ENCODE measurements at places on chromosomes 1 and 21.

GRCh38 chr21:27526451-27526850 is 559.6 kb upstream of the ADAMTS5 start:
- no peak for DNase-seq

- DNase-seq = no peak
Observed at GRCh38 chr1:236799001-236799400, 3.9 kb downstream of the MTR start.

GRCh38 chr1:179812501-179813292 is 64.9 kb downstream of the TOR1AIP2 start:
- DNase-seq = no peak

- DNase-seq = no peak
Observed at GRCh38 chr1:22527122-22527521, 36.2 kb upstream of the EPHA8 start.

DNA sequence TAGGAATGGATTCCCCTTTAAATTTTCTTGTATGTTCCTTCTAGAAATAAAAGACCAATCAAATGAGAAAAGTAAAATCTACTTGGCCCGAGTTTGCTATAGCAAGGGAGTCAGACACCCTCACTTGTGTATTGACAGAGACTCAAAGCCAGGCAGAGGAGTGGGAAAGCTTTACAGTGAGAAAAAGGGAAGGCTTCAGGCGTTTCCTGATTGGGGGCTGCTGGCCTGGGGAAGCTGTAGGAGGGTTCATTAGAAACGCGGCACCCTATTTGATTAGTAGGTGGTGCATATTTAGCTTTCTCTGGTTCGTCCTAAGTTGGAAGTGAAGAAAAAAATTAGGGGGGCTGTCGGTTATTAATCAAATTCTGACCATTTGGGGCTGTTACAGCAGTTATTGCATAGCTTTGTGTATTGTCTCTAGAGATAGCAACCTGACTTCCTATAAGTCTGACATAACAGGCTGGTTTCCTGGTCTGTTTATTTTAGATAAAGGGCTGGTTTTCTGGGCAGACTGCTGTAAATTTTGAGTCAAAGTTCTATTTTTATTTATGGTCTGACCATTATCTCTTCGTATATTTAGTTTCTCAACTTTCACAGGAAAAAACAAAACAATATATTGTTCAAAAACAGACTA is 10.0 kb downstream of the SLC25A24 start:
- DNase-seq = no peak

DNA sequence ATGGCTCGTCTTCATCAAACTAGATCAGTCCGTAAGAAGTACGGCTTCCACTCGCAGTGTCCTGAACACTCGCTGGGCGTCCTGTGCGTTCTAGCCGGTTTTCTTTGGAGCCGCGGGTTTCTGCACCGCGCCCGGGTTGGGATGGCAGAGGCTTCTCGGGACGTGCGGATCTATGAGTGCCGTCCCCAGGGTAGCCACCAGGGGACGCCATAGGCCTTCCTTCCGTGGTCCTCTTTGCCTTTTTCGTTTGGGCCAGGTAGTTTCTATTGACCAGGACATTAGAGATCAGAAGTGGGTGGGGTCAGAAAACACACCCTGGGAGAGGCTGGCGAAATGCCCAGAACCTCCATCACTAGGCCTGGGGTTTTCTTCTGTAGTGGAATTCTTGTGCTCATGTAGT is 273.8 kb downstream of the FAM72C start:
- DNase-seq = no peak

DNA sequence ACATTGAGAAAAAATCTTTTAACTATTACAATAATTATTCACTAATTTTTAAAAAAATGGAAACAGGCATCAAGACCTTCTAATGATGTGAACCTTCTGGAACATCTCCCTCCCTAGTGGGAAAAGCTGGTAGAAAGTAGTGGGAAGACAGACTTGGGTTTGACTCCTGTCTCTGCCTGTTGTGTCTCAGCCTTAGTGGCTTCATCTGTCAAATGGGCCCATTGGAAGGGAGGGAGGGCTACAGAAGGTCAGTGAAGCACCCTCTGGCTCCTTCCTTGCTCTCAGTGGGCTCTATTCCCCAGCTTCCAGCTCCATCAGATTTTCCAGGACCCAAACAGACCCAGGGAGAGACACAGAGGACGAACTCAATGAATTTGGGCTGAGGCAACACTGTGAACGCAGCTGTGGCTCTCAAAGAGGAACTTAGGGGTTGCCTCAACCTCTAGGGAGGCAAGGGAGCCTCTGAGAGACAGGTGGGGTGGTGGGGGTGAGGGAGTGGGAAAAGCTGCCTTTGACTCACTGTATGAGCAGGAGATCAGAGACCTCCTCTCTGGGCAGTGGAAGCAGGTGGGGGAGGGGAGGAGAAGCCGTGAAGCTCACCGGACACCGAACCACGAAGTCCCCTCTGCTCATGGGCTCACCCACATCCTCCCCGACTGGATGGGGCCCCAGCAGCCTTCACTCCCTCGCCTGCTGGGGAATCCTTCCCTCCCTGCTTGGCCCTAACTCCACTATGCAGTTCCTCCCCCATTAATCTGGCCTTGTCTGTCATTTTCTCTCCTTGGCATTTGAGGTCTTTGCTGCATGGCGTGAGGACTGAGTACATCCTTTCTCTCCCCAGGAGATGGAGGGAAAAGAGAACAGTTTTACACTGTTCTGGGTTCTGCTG is 4.5 kb downstream of the CNR2 start:
- no peak for DNase-seq

DNA sequence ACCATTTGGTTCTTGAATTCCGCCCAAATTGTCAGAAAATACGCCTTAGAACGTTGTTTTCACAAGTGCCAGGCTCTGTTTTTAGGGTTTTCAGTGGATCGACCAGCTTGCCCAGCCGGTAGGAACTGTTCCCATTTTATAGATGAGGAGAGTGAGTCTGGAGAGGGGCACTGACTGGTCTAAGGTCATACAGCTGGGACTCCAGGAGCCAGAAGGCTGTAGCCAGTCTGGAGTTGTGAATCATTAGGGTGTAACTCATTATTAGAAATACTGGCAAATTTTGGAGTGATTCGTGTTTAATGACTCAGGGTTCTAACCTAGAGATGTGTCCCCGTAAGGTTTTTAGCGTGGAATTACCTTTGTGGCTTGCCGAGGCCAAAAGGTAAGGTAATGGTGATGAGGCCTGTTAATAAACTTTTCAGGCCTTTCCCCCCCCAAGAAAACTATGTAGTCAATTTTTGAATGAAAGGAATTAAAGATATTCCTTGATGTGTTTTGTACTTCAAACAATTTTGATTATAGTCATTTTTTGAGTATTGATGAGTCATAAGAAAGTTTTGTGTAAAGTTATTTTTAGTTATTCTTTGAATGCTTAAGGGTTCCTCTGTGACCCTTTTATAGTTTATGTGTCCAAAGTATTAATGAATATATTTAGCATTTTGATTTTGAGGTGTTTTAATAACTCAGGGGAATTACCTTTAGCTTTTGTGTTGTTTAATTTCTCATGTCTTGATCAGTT is 2.1 kb downstream of the DYRK1A start:
- DNase-seq = no peak

GRCh38 chr1:214584805-214585766 is 17.9 kb upstream of the CENPF start:
- DNase-seq = no peak

DNA sequence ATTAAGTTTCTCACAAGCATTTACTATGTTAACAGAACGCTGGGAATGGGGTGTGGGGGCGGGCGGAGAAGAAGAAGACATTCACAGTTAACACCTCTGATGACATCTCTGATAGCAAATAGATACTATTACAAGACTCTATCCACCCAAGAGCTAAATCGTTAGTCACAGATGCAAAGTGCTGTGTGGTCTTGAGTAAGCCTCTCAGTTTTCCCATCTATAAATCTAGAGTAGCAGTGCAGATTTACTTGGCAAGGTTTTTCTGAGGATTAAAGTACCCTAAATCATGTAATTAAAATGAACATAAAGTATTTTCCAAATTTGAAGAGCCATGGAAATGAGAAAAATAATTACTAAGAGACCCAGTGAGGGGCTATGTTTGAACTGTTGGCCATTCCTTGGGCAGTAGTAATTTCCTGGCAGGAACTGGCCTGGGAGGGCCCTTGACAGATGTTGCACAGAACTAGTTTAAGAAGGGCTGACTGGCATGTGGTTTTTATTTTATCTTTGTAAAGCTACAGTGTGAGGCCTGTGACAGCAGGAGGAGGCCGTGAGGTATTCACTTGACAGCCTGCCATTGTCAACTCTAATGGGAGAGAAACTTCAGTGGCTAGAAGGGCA is 58.7 kb upstream of the APOBEC4 start:
- DNase-seq = no peak

DNA sequence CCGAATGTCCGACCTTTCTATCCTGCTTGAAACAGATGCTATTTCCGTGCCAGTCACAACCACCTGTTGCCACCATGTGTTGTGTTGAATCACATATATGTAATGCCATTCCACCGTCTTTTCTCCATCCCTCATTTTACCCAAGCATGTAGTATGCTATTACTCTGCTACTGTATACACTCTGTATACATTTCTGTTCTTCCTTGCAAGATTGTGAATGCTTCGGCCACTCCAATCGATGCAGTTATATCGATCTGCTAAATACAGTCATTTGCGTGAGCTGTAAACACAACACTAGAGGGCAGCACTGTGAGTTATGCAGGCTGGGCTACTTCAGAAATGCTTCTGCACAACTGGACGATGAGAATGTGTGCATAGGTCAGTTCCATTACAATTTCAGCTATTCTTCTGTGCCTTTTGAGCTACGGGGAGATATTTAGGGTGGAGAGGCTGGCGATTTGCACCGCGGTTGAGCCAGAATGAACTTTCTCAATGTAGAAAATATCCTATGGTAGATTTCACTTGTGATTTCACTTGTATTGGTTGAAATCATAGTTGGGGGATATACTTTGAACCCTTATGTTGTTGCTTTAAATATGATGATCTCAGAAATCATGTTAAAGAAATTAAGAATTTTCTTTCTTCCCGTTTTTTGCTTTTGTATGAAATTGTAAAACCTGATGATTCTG is 289.8 kb downstream of the NTNG1 start:
- DNase-seq = no peak

- no peak for DNase-seq
Observed at GRCh38 chr1:153572569-153573015, 6.9 kb upstream of the S100A2 start.

DNA sequence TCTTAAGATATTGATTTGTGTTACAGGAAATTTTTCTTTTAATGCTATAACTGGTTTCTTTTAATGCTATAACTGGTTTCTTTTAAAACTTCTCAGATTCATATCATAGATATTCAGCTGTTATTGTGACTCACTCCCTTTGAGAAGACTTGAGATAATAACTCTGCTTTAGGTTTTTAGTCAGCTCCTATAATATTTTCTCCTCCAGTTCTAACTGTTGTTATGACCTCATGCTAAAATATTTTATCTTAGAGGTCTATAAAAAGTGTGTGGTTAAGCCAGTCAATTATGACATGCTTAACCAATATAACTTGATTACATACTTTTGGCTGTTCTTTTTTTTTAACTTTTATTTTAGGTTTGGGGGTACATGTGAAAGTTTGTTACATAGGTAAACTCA is 280.2 kb downstream of the PTGER3 start:
- no peak for DNase-seq

- no peak for DNase-seq
Observed at GRCh38 chr1:208157769-208158168, 86.4 kb downstream of the PLXNA2 start.

GRCh38 chr1:173415490-173415889 is 61.6 kb upstream of the PRDX6 start:
- no peak for DNase-seq

DNA sequence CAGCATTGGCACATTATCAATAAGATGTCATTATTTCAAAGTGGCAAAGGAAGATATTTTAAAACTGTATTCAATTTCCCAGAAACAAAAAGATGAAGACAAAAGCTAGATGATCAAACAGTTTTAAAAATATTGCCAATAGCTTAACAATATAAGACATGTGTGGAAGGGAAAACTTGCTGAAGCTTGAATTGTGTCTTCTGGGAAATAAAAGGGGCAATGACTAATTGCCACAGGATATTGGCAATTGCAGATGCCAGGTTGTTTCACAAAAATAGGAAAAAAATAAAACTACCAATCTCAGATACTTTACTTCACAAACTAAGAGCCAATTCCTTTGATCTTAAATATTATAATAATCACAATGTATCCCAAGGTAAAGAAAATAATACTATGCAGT is 679.8 kb upstream of the ADAMTS5 start:
- DNase-seq = no peak

DNA sequence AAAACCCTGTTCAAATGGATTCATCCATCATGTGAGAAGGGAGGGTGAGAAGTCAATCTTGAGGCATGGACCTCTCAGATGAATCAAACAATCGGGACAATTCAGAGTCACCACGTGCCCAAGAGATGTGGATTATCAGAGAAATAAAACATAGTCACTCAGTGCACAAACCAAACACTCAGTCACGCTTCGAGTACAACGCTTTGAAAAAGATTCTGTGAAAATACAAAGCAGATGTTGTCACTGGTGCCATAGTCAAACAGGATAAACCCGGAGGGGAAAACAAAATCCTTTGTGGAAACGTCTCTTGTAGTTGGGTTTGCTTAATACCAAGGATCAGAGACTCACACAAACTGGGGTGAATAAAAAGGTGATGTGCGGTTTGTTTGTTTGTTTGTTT is 188.4 kb downstream of the RRAGC start:
- DNase-seq = no peak

GRCh38 chr1:246178717-246179311 is 328.3 kb downstream of the SMYD3 start:
- no peak for DNase-seq

- DNase-seq = no peak
Observed at GRCh38 chr1:56025942-56026341, 553.4 kb downstream of the PLPP3 start.

DNA sequence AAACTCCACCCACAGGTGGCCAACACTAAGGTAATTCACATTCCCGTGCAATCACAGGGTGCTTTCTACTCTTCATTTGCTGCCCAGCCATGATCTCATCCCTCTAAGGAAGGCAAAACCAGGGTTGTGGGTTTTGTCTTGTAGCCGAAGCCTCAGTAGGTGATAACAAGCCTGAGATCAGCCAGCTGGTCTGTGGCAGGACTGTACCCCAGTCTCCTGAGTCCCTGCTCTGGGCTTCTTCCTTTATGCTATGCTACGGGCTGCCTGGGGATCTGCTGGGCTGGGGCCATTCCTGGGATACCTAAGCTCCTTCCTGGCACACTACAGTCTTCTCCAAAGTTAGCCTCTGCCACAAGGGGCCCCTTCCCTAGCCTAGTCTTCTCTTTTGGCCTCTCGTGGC is 9.8 kb downstream of the PPFIA4 start:
- DNase-seq = no peak

DNA sequence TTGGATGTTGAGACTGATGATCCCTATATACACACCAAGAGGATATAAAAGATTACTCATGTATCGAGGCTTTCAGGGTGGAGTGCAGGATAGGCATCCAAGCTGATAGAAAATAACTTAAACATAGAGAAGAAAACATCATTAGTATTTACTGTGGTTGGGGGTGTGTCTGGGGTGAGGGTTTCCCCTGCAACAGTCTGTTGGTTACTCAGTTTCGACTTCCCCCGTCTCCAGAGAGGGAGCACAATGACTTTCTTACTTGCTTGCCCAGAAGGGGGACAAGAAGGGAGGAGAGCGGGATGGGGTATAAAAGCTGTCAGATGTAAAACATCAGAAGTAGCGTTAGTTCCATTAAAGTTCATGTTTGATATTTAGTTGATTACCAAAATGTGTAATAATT is 717.4 kb upstream of the ZP4 start:
- no peak for DNase-seq
